ENCODE measurements at places on chromosomes 3 and 15. TPM values are rescaled to one million over a fixed set of nuclear protein-coding genes. Genes with fewer than 3 reads are reported as not detected.

DNA sequence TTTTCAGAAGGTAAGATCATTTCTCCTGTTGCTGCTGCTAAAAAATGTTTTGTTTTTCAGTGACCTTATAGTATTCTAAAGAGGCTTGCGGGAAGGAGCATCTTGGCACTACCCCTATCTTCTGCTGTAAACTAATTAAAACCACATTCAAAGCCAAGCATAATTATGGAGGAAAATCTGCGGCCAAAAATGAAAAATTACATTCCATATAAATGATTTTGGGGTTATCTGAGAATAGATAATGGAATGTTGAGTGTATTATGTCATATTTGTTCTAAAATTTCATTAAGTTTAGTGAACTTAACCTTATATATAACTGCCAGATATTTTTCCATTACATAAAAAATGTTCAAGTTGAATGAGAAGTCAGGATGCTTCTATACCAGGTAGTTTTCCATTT, 170.4 kb upstream of the TMC3 start:
- DNase-seq = no peak

DNA sequence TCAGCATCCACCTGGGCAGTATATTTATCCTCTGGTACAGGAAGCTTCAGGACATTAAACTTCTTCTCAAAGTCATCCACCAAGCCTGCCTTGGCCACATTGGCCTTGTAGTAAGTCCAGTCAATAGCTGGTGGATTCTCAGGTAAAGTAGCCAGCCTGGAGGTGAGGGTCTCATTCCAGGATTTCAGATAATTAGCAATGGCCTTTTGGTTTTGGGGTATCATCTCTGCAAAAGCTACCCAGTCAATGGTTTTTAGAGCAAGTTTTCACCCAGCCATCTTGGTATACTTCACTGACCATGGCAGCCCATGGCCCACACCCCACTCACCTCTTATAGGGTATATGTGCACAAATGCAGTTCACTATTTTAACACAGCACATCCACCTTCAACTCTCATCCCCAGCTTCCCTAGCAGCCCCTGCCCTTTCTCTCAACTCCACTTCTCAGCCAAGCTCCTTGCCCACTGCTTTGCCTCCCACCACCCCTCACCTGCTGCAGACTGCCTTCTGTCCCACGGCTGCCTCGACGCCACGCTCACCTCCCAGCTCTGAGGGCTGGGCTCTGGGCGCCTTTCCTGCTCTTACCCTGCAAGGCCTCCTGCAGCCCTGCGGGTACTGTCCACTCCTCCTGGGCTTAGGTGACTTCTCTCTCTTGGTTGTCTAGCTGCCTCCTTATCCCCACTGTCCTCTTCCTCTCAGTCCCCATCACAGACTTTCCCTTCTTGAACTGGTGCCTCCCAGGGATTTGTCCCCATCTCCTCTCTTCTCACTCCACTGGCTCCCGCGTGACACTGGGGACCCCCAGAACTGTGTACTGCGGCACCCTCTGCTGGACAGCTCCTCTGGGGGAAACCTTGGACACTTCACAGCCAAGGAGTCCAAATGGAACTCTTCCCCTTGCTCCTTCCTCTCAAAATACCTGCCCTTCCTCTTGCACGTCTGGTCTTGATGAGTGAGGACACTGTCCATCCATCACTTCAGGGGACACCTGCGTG, 1.7 kb upstream of the TGM5 start:
- no peak for DNase-seq

DNA sequence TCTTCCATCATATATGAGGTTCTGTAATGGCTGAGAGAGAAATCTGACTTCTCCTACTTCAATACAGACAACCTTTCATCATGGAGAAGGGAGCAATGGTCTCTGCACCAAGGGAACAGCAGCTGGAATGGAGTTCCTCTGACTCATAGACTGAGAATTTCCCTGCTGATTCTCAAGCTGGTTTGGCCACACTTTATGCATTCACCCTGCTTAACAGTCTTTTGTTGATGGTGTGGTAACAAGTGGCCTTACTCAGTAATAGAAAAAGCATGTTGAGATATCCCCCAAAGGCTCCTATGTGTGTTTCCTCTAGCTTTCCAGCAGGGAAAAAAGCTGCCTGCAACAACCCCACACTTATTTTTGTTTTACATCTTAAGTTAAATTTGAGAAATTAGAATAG, 138.1 kb downstream of the GREM1 start:
- no peak for DNase-seq

GRCh38 chr3:114057011-114057347, 442 bp downstream of the QTRT2 start:
- no peak for DNase-seq

DNA sequence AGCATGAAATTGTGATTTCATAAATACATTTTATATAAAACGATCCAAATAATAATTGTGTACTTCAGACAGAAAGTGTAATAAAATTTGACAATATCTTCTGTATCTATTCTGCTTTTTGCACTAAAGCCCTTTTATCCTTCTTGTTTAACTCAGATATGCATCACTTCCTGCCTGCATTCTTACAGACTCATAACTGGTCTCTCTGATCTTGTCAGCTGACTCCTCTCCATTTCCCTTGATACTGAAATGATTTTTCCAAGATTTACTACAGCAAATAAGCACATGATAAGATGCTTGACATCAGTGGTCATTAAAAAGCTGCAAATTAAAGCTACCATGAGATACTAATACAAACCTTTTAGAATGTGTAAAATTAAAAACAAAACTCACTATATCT, 25.3 kb upstream of the SI start:
- DNase-seq = no peak

GRCh38 chr15:69804786-69805185, 292.9 kb downstream of the TLE3 start:
- no peak for DNase-seq

- no peak for DNase-seq
These were observed 8.3 kb downstream of the ACKR4 start for GRCh38 chr3:132605374-132605792.

Gene MKRN2OS
- not detected for total RNA-seq

- no peak for DNase-seq
These were observed 8.5 kb downstream of the XPC start for GRCh38 chr3:14169871-14170270.

- DNase-seq = no peak
These were observed 191.3 kb upstream of the ZNF385D start for GRCh38 chr3:21942328-21942727.

Gene CACNA1D
- 38.2 TPM for total RNA-seq

Gene ROPN1
- not detected for total RNA-seq

GRCh38 chr3:28050885-28051284, 190.5 kb upstream of the CMC1 start:
- no peak for DNase-seq

Gene B4GALT4
- 10.3 TPM for total RNA-seq

DNA sequence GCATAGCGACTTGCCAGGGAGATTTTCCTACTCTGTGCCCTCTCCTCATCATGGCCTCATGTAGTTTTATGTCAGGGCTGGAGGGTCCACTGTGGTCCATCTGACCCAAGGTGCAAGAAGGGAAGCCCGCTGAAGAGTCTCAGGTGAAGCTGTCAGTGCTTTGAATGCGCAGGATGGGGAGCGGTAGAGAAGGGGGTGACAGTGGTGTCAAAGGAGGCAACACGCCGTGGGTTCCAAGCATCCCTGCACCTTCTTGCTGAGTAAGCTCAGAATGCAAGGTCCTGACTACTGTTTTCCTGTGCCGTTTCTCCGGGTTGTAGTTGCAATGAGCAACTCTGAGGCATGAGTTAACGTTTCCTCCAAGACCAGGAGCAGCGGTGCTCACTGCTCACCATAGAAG, 44.9 kb upstream of the RAB6B start:
- no peak for DNase-seq

- DNase-seq = no peak
These were observed 218.7 kb upstream of the MDFIC2 start for GRCh38 chr3:70531063-70531657.

- peak; percentile 81 for DNase-seq
These were observed 85.3 kb downstream of the MEIS2 start for GRCh38 chr15:37015035-37015434.
